ENCODE measurements at places on chromosomes 4 and X.

DNA sequence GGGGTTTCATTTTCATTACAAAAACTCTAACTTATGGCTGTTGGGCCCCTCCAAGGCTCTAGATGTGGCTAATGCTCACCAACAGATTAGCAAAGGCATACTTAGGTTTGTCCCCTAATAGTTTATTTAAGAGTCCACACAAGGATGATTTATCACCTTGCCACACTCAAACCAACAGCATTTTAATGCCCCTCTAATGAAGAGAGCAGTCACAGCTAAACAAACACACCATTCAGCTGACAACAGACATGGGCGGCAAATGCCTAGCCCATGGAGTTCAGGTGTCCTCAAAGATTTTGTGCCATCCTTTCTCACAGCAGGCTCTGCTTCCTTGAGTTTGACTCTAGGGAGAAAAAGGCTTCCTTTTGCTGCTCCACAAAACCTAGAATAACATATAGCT, 61.8 kb upstream of the CITED1 start:
- H3K4me3 ChIP-seq, result no peak overlapping the region
- H3K27me3 ChIP-seq, result no peaks in the 10 kb centered on the region
- DNase-seq, result no peak
- no peak overlapping the region for H3K27ac ChIP-seq

DNA sequence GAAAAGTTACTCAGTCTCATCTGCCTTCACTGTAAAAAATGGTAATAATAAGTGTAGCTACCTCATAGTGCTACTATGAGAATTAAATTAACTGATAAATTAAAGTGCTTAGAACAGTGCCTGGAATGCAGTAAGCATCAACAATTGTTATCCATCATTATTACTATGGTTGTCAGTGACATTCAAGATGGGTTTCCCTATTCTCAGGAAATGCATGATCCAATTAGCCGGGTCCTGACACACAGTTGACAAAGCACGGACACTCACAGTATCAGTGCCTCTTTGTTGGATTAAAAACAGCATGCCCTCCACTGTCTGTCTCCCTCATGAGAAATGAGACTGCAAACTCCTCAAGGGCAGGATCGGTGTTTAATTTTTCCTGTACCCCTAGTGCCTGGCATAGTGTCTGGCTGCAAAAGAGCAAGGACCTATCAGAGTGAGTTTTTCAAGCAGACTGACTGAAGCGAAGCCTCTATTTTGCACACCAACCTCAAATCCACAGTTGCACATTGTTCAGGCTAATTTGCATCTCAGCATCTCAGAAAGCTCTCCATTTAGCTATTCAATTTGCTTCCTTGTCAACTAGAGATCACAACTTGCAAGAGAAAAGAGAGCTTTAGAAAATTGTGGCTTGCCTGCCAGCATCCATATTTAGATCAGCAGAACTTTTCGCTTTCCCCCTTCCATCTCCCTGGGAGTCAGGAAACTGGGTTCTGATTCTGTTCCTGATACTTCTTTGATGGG, 122.9 kb downstream of the LDB2 start:
- no peaks in the 10 kb centered on the region for H3K36me3 ChIP-seq
- H3K27me3 ChIP-seq, result no peaks in the 10 kb centered on the region
- H3K4me3 ChIP-seq, result no peak overlapping the region
- DNase-seq, result no peak
- H3K27ac ChIP-seq, result no peak overlapping the region

DNA sequence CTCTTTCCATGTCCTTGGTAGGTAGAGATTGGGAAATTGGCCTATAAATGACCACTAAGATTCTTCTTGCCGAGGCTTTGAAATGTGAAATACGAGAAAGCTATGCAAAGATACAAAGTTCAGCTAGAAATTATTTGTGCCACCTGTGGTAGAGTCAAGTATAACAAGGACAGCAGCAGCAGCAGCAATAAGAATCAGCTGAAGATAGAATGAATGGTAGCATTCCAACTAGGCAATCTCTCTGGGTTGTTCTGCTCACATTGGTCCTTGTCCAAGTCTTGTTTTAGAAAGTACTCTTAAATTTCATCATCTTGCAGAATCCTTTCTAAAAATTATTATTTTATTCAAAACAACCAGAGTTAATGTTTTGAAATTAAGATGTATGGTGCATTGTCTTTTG, 67.8 kb upstream of the PCDH10 start:
- no peak overlapping the region for H3K27ac ChIP-seq
- H3K4me3 ChIP-seq, result no peak overlapping the region
- no peak for DNase-seq
- H3K36me3 ChIP-seq, result no peaks in the 10 kb centered on the region
- H3K27me3 ChIP-seq, result no peaks in the 10 kb centered on the region

- H3K27me3 ChIP-seq, result peaks cover 7% of the 10 kb centered on the region
- no peak overlapping the region for H3K27ac ChIP-seq
- H3K4me1 ChIP-seq, result no peaks in the 10 kb centered on the region
- peak; percentile 9 for DNase-seq
- no peak overlapping the region for H3K4me3 ChIP-seq
- no peaks in the 10 kb centered on the region for H3K36me3 ChIP-seq
Measured at GRCh38 chr4:108861334-108861733, 98.5 kb upstream of the ETNPPL start.

DNA sequence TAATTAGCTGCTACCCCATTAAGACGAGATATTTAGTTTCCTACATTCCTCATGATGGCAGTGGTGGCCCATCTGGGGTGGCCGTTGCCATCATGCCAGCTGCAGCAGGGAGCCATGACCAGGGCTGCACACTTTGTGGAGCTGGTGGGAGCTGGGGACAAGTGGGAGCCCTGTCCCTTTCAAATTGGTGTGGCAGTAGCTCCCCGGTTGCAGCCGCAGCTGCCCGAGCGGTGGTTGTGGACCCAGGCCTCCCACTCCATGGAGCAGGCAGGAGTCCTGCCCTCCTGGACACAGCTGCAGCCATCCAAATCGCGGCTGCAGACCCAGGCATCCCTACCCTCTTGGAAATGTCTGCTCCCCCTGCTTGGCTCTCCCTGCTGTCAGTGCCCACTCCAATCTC, 9.3 kb upstream of the SYTL5 start:
- no peak for DNase-seq
- no peak overlapping the region for H3K4me3 ChIP-seq
- H3K27me3 ChIP-seq, result no peaks in the 10 kb centered on the region
- H3K36me3 ChIP-seq, result no peaks in the 10 kb centered on the region

DNA sequence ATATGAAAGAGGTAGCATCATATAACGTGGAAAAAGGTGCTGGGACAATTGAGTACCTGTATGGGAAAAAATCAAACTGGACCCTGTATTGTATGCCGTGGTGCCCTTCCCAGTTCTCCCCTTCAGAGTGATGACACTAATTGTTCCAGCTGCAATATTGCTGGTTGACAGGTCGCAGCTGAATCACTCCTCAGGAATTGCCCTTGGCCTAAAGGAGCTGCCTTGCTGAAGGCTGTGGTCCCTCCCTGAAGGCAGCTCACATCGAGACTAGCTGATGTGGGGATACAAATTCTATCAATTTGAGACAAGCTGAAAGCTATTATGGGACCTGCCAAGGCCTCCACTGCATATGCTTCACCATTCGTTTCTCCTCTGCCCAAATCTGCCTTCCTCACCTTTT, 39.3 kb upstream of the CXCL8 start:
- peaks cover 54% of the 10 kb centered on the region for H3K4me1 ChIP-seq
- no peaks in the 10 kb centered on the region for H3K27me3 ChIP-seq
- H3K27ac ChIP-seq, result no peak overlapping the region
- no peak overlapping the region for H3K4me3 ChIP-seq
- H3K36me3 ChIP-seq, result peaks cover 13% of the 10 kb centered on the region

DNA sequence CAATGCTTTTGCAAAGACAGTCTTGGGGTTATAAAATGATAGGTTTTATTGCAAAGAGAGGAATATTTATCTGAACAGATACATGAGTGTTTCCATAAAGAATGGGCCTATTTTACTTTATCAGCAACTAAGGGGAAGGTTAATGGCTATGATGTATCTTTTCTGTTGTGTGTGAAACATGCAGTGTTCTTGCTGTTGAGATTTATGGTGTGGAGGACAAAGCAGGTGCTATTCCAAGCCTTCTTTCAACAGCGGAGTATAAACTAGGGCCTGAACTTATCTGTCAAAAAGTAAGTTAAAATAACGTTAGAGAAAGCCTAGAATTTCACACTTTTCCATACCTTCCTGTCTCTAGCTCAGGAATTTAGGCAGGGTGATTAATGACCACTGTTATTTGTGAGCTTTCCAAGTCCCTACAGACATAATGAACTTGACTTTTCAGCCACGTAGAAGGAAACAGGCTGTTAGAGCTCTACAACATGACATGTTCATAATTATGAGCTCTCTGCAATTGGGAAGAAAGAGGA, 411.4 kb downstream of the IL1RAPL1 start:
- DNase-seq, result no peak
- H3K27me3 ChIP-seq, result no peaks in the 10 kb centered on the region
- H3K4me1 ChIP-seq, result no peaks in the 10 kb centered on the region
- H3K4me3 ChIP-seq, result no peak overlapping the region
- no peak overlapping the region for H3K27ac ChIP-seq

DNA sequence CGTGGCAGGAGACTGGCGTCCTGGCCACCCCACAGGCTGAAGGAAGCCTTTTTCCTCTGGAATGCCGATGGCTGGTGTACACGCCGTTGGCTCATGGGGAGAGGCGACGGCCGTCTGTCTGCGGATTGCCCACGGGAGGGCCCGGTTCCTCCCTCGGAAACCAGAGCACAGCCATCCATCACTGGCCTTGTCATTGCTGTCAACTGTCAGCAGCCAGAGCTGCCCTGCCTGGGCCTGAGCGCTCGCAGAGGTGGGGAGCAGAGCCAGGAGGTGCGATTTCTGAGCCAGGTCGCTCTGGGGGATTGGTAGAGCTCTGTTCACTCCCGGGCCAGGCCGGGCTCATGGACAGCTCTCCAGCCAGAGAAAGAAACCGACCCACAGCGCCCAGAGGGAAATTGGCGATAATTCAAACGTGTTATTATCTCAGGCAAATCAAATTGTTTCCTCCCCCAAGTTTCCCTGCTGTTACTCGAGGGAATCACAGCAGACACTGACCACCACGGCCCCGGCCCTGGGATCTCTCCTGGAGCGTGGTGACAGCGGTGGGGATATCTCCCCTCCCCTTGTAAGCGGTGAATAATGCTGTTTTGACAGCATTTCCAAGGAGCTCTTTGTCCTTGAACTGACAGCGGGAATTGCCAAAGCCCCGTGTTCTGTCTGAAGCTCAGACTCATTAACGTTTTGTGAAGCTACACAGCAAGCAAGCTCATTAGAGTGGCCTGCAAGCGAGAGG, 220.9 kb upstream of the PSAPL1 start:
- no peak overlapping the region for H3K4me3 ChIP-seq
- DNase-seq, result no peak
- no peaks in the 10 kb centered on the region for H3K36me3 ChIP-seq
- no peaks in the 10 kb centered on the region for H3K4me1 ChIP-seq

GRCh38 chrX:110044346-110045249, 41.7 kb downstream of the TMEM164 start:
- H3K36me3 ChIP-seq, result no peaks in the 10 kb centered on the region
- H3K4me3 ChIP-seq, result no peak overlapping the region
- no peak for DNase-seq
- no peaks in the 10 kb centered on the region for H3K4me1 ChIP-seq
- no peak overlapping the region for H3K27ac ChIP-seq

DNA sequence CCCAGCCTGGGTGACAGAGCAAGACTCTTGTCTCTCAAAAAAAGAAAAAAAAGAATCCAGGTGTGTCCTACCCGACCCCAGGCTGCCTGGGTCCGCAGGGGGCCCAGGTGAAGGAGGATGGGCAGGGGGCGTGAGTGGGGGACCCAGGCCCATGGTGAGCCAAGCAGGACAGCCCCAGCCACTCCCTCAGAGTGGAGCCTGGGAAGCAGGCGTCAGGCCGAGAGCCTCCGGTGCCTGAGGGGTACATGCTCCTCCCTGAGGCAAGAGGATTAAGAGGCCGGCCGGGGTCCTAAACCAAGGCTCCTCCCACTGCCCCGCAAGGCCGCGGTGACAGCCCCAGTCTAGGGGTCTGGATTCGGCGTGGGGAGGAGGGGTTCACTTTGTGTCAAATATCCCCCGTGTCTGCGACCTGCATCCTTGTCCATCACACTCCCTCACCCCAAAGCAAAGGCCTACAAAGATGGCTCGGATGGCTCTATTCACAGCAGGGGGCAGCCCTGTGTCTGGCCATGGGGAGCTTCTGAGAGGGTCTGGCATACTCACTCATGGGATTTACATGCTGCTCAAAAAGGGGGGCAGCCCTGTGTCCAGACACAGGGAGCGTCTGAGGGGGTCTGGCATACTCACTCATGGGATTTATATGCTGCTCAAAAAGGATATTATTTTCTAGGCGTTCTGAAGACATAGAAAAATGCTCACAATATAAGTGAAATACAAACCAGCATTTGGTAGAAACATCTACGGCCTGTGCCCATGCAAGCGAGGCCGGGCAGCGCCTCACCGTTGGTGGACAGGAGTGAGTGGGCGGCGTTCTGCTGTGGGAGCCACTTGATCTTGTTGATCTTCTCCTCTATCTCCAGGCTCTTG, 94.6 kb downstream of the PPP2R2C start:
- DNase-seq, result no peak
- no peak overlapping the region for H3K27ac ChIP-seq
- H3K36me3 ChIP-seq, result no peaks in the 10 kb centered on the region
- no peaks in the 10 kb centered on the region for H3K27me3 ChIP-seq
- no peaks in the 10 kb centered on the region for H3K4me1 ChIP-seq

DNA sequence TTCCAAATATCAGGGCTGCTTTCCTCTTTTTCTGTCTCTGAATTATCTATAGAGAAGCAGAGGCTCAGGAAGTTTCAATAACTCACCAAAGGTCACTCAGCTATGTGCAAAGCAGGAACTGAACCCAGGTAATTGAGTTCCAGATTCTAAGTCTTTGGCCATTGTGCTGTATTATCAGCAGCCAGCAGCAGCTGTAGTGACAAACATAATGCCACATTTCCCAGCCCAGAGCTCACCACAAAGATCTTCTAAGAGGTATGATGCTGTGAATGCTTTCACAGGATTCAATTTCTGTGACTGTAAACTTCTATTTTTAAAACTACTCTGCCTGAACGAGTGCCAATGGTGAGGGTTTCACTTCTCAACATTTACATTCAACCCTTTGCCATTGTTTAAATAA, 56.4 kb downstream of the SPOCK3 start:
- H3K36me3 ChIP-seq, result no peaks in the 10 kb centered on the region
- H3K27me3 ChIP-seq, result no peaks in the 10 kb centered on the region
- no peak for DNase-seq
- no peak overlapping the region for H3K27ac ChIP-seq
- no peaks in the 10 kb centered on the region for H3K4me1 ChIP-seq

All from Calu3 (cell line).